ENCODE measurements at places on chromosomes 2 and 18.

DNA sequence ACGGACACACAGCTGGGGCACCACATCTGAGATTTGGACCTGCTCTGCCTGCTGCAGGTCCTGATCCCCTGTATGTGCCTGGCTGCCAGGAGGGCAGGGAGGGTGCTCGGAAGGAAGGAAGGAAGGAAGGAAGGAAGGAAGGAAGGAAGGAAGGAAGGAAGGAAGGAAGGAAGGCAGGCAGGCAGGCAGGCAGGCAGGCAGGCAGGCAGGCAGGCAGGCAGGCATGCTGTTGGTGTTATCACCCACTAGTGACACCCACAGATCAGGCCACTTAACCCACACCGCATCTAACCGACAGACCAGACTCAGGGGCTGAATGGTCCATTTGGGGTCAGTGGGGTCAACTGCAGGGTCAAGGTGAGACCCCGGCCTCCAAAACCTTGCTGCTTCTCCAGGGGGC lies 5.8 kb downstream of the KLHL30 start:
- no peak for DNase-seq

- no peak for DNase-seq
Observed at GRCh38 chr2:16660114-16660513, 5.5 kb downstream of the CYRIA start.

- DNase-seq = no peak
Observed at GRCh38 chr2:100643467-100643866, 80.7 kb downstream of the PDCL3 start.

DNA sequence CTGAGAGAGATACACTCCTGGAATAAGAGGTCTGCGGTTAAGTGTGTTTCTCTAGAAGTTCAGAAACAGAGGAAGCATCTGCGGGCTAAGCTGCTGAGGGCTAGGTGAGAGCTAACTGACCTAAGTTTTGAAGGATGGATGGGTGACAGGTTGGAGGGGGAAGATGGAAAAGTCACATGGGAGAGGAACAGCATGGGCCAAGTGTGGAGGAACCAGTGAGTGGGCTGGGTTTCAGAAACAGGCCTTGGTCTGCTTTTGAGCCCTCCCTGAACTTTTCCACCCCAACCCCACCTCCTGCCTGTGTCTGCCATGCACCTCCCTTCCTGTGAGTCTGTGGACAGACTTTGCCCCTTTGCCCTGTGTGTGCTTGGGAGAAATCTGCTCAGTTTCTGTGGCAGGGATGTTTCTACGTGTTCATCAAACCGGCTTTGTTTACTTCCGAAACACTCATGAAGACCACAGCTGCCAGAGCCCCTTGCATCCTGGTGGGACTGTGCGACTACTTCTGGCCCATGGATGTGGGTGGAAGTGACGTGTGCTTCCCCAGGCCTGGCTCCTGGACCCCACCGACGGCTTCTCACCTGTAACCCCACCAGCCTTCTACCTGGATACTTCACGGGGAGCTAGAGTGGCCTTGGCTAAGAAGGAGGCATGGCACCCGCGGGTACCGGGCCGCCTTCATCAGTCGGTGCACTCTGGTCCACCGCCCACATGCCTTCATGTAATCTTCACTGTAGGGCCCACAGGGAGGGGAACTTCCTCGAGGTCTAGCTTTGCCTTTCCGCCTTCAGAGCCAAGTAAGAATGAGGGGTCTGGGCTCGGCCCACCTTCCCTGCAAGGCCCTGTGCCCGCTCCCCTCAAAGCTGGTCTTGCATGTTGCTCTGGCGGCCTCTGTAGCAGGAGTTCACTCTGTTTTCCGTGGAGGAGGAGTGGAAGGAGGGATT lies 1.4 kb upstream of the HPCAL1 start:
- no peak for DNase-seq
